ENCODE measurements at places on chromosomes 1 and 21. TPM values are rescaled to one million over a fixed set of nuclear protein-coding genes. Genes with fewer than 3 reads are reported as not detected.

DNA sequence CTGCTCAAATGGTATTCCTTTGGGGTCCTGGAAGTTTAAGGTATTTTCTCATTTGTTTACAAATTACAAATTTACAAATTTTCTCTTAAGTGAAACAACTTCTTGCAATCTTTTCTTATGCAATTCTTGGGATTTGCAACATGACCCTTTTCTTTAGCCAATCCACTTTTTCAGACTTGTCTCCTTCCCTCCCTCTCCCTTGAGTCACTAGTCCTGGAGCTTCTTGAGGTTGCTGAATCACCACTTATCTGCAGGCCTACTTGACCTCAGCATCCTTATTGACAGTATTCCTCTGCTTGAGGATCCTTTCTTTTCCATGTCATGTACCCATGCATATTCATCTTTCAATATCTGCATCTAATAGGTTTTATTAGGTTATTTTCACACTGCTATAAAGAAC lies 302.8 kb upstream of the ADAMTS5 start:
- DNase-seq, result no peak
- H3K27me3 ChIP-seq, result no peaks in the 10 kb centered on the region
- H3K4me3 ChIP-seq, result no peak overlapping the region
- no peaks in the 10 kb centered on the region for H3K4me1 ChIP-seq
- no peak overlapping the region for H3K27ac ChIP-seq

DNA sequence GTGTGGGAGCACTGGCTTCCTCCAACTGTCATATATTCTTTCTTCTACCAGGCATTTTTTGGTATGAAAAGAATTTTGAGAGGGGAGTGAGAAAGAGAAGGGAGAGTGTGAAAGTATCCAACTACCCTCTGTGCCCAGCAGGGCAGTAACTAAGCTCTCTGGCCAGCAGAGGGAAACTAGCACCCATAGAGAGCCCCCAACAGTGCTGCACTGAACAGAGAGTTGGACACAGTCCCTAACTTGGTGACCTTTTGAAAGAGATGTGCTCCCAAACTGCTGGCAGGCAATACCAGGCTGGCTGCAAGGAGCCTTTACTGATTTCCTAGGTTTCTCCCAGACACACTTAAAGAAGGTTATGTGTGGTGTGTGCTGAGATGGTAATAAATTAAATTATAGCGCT lies 118.8 kb upstream of the PBX1 start:
- no peak overlapping the region for H3K4me3 ChIP-seq
- H3K36me3 ChIP-seq, result no peaks in the 10 kb centered on the region
- DNase-seq, result no peak
- H3K27me3 ChIP-seq, result no peaks in the 10 kb centered on the region
- no peaks in the 10 kb centered on the region for H3K4me1 ChIP-seq

DNA sequence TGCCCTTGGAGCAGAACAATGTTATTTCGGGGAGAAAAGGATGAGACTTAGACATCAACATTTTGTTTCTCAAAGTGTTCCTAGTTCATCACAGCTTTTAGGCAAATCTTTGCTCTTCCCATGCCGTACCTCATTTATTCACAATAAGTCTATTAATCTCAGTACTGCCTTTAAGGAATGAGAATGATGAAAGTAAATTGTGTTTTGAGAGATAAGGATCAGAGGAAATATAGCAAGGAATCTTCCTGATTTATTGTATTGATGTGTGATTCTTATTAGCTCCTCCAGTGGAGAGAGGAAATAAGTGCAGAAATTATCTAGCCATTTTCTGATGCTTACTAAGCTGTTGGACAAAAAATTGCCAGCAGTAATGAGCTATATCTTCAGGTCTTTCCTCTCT lies 2.0 kb downstream of the POLR3C start:
- no peak for DNase-seq
- no peaks in the 10 kb centered on the region for H3K27me3 ChIP-seq
- H3K36me3 ChIP-seq, result peaks cover 37% of the 10 kb centered on the region
- H3K4me3 ChIP-seq, result peak overlapping the region; percentile 53
- H3K4me1 ChIP-seq, result peaks cover 51% of the 10 kb centered on the region

Gene DIPK1A
- total RNA-seq, result 4.5 TPM

DNA sequence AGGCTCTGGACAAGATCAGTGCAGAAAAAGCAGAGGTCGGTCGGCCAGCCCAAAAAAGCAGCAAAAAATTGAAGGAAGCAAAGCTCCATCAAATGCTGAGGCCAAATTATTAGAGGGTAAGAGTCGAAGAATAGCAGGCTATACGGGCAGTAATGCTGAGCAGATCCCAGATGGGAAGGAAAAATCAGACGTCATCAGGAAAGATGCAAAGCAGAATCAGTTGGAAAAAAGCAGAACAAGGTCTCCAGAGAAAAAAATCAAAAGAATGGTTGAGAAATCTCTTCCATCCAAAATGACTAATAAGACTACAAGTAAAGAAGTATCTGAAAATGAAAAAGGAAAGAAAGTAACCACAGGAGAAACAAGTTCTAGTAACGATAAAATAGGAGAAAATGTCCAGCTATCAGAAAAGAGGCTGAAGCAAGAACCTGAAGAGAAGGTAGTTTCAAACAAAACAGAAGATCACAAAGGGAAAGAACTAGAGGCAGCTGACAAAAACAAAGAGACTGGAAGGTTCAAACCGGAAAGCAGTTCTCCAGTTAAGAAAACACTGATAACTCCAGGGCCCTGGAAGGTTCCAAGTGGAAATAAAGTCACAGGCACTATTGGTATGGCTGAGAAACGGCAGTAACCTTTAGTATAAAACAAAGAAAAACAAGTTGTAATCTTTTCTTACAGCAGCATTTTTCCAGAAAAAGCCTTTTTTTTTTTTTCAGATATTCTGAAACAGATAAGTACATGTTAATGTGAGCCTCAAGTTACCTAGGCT lies 75.7 kb downstream of the PHTF1 start:
- no peak overlapping the region for H3K27ac ChIP-seq
- no peak for DNase-seq
- H3K4me3 ChIP-seq, result no peak overlapping the region

Gene FAM151A
- total RNA-seq, result not detected

Gene CACNA1S
- total RNA-seq, result not detected

- H3K27ac ChIP-seq, result no peak overlapping the region
- no peak overlapping the region for H3K4me3 ChIP-seq
- no peaks in the 10 kb centered on the region for H3K36me3 ChIP-seq
- DNase-seq, result no peak
Measured at GRCh38 chr21:39085843-39086405, 97.3 kb downstream of the PSMG1 start.

Gene SLAMF9
- not detected for total RNA-seq

DNA sequence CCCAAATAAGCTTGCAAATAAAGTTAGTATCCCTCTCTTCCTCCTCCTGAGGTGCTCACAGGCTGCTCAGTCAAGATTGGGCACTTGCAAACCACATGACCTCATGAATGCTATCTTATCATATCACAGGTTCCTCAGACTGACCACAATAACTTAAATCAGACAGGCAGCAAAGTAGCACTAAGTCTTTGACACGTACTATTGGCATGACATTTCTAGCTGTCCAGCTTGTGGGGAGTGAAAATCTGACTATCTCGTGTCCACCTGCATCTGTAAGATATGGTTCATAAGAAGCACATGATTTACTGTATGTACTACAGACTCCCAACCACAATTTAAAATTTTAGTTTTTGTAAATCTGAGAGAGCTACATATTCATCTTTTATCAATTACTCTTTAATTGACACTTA lies 58.0 kb upstream of the GFI1 start:
- peaks cover 57% of the 10 kb centered on the region for H3K4me1 ChIP-seq
- no peak overlapping the region for H3K4me3 ChIP-seq
- H3K36me3 ChIP-seq, result peaks cover 64% of the 10 kb centered on the region
- H3K27ac ChIP-seq, result no peak overlapping the region
- DNase-seq, result no peak

DNA sequence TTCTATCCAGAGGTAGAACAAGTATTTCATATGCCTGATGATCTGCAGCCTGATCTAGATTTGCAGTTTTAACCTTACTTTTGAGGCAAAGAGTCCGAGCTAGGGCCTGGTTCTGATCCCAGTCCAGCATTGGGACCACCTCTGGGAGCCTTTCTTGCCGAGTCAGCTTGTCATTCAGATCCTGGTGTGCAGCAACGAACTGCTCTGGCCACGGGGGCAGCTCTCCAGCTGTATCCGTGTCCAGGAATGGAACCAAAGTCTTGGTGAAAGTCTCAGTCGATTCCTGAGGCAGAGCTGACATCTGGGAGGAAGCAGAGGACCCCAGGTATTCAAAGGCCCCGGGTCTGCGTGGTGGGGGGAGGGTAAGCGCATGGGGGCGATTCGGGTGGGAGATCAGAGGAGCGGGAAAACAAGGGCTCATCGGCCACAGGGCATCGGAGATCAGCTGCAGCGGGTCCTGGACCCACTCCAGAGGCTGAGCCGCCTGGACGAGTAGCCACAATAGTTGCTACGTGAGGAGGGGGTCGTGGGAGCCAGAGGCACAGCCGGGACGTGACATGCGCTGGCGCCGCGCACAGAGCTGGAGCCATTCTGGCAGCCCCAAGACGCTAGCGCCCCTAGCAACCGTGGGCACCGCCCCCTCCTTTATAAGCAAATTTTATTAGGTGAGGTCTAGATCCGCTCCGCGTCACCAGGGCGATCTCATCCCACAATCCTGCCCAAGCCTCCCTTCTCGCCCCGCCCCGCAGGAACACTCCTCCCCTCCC lies 32.4 kb upstream of the BSDC1 start:
- H3K36me3 ChIP-seq, result no peaks in the 10 kb centered on the region
- H3K27ac ChIP-seq, result no peak overlapping the region
- no peak for DNase-seq
- no peak overlapping the region for H3K4me3 ChIP-seq
- H3K4me1 ChIP-seq, result peaks cover 3% of the 10 kb centered on the region

DNA sequence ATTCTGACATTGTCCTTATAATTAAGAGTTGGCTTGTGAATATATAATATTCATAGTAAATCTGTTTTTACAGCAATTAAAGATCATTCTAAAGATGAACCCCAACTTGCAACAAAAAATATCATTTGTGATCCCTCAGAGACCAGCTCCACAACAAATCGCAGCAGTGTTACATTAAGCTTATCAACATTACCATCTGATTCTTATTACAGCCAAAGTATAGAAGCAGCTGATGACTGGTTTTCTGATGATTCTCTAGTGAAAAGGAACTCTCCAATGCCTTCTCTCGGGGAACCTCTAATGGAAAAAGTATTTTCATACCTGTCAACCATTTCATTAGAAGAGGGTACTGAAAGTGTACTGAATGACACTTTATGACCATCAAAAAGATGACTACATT lies 45.4 kb downstream of the C1orf185 start:
- no peaks in the 10 kb centered on the region for H3K36me3 ChIP-seq
- H3K4me3 ChIP-seq, result no peak overlapping the region
- H3K27me3 ChIP-seq, result peaks cover 6% of the 10 kb centered on the region
- no peaks in the 10 kb centered on the region for H3K4me1 ChIP-seq

Gene S100A14
- total RNA-seq, result not detected

Gene IL6R
- 17.3 TPM for total RNA-seq

GRCh38 chr1:115314765-115315164 lies 23.3 kb downstream of the NGF start:
- no peaks in the 10 kb centered on the region for H3K4me1 ChIP-seq
- DNase-seq, result no peak
- H3K4me3 ChIP-seq, result no peak overlapping the region
- no peak overlapping the region for H3K27ac ChIP-seq
- no peaks in the 10 kb centered on the region for H3K36me3 ChIP-seq

DNA sequence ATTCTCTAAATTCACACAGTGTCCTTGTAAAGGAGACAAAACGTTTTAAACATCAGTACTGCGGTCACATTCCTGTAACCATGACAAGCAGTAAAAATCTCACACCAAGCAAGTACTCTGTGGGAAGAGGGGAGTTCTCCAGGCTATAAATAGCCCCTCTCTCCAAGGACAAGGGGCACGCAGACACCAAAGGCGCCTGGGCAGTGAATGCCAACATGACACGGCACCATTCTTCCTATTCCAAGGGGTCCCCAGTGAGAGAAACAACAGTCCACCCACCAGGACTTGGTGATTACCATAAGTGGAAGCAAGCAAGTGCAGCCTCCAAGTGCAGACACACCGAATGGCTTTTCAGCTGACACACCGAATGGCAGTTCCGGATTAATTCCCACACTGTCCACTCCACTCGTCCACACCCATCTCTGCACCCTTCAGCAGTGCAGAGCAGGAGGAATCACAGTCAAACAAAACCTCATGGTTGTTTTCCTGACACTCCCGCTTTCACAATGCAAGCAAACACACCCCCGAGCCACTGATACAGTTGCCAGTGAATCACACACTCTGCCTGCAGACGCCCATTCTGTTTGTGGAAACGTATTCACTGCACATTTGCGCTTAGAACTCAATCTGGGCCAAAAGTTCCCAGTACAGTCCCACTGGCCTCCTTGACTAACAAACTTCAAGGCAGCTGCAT lies 1.8 kb downstream of the PTTG1IP start:
- H3K27me3 ChIP-seq, result no peaks in the 10 kb centered on the region
- H3K4me1 ChIP-seq, result peaks cover 62% of the 10 kb centered on the region
- peaks cover 6% of the 10 kb centered on the region for H3K36me3 ChIP-seq
- DNase-seq, result peak; percentile 63

GRCh38 chr1:47533793-47534328 lies 96.0 kb downstream of the FOXD2 start:
- peaks cover 64% of the 10 kb centered on the region for H3K27me3 ChIP-seq
- DNase-seq, result no peak
- H3K4me3 ChIP-seq, result no peak overlapping the region
- H3K36me3 ChIP-seq, result no peaks in the 10 kb centered on the region
- H3K27ac ChIP-seq, result no peak overlapping the region
- peaks cover 8% of the 10 kb centered on the region for H3K4me1 ChIP-seq

Gene DSCAM
- not detected for total RNA-seq

DNA sequence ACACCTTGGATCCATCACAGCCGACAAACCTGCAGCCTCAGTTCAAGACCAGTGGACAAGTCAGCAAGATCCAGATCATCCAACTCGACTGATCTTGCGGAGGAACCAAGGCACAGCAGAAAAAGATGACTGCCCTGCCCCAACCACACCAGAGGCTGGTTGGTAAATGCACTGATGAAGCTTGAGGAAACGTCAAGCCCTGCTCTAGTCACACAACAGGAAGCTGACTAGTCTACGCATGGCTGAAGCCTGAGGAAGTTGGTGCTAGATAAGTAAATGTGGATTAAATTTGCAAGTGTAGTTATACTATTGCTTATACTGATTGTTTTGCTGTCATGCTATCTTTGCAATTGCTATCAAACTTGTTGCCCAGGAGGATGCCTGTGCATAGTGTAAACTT lies 89.0 kb downstream of the LIPI start:
- no peak overlapping the region for H3K27ac ChIP-seq
- H3K27me3 ChIP-seq, result peaks cover 2% of the 10 kb centered on the region
- peaks cover 8% of the 10 kb centered on the region for H3K4me1 ChIP-seq
- no peak overlapping the region for H3K4me3 ChIP-seq
- H3K36me3 ChIP-seq, result no peaks in the 10 kb centered on the region

- no peak overlapping the region for H3K27ac ChIP-seq
- no peaks in the 10 kb centered on the region for H3K4me1 ChIP-seq
- H3K36me3 ChIP-seq, result no peaks in the 10 kb centered on the region
Measured at GRCh38 chr1:69777971-69778370, 210.2 kb downstream of the LRRC7 start.

- peak overlapping the region; percentile 97 for H3K4me3 ChIP-seq
- peak; percentile 61 for DNase-seq
- peaks cover 37% of the 10 kb centered on the region for H3K4me1 ChIP-seq
- peak overlapping the region; percentile 93 for H3K27ac ChIP-seq
- no peaks in the 10 kb centered on the region for H3K27me3 ChIP-seq
Measured at GRCh38 chr1:88684482-88685258, 597 bp downstream of the PKN2 start.

GRCh38 chr21:33418691-33419090 lies 15.5 kb downstream of the IFNGR2 start:
- H3K4me3 ChIP-seq, result no peak overlapping the region
- peaks cover 15% of the 10 kb centered on the region for H3K4me1 ChIP-seq
- peaks cover 21% of the 10 kb centered on the region for H3K36me3 ChIP-seq
- H3K27ac ChIP-seq, result no peak overlapping the region

Gene OR2T29
- not detected for total RNA-seq

Gene DCDC2B
- total RNA-seq, result not detected
